ENCODE measurements at places on chromosomes 3 and 15.

DNA sequence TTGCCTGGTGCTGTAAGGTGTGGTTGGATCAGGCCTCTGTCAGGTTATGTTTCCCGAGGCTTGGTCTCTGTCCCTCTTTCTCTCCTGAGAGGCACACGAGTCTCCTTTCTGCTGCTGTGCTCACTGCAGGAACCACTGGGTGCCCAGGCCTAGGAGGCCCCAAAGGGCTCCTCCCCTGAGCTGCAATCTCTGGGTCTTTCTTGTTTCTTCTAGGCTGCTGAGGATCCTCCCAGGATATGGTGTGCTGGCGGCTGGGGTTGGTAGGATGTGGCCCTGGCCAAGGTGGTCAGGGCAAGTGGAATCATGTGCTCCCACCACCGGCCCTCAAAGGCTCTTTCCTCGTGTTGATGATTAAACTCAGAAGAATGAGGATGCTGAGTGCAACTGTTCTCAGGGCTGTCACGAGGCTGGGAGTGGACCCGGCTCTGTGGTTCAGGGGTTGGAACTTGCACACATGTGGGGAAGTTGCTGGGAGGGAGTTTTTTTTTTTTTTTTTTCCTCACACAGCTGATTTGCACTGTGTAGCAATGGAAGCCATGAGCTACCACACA lies 43.6 kb upstream of the CTSH start:
- no peak for DNase-seq

DNA sequence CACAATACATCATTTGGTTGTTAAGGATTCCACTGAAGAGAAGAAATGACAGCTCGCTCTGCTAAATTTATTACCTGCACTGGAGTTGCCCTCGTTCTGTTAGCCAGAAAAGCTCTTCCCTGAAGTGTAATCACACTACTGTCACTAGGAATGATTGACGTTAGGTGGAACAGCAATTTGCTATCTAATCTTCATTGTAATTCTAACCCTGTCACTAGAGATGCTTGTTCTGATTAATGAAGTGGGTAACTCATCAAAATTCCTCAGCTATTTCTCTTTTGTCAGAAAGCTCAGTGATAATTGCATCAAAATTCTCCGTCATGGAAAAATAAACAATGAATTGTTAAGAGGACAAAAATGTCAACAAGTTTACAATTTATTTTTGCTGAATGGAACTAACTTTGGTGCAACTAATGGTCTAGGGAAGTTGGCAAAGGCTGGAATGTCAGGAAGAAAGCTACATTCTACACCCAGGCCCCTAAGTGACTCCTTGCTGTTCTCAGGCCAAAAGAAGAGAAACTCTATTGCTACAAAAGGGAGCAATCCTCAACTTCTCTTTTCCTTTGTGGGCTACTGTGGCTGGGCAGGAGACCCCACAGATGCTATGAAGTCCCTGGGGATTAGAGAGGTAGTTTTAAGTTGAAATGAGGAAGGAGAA lies 34.1 kb downstream of the CCDC191 start:
- no peak for DNase-seq

- DNase-seq = no peak
These were observed 27.4 kb upstream of the TJP1 start for GRCh38 chr15:29849716-29850115.

DNA sequence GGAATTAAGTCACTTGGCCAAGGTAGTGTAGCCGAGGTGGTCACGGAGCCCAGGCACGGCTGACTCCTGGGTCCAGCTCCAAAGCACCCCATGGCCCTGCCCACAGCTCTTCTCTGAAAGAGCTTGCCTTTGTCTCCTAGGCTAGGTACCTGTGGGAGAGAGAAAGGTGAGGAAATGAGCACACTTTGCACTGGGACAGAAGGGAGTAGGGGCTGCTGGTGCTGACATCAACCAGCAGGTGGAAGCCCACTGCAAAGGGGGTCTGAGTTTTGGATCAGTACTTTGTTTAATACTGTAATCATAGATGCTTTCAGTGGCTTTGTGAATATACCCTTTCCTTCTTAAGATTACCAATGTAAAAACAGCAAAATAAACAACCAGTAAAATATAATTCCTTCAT lies 128.3 kb upstream of the EIF1B start:
- no peak for DNase-seq

GRCh38 chr3:175297216-175297615 lies 438.1 kb downstream of the NAALADL2 start:
- no peak for DNase-seq

GRCh38 chr15:51709031-51709430 lies 27.7 kb downstream of the SCG3 start:
- no peak for DNase-seq

DNA sequence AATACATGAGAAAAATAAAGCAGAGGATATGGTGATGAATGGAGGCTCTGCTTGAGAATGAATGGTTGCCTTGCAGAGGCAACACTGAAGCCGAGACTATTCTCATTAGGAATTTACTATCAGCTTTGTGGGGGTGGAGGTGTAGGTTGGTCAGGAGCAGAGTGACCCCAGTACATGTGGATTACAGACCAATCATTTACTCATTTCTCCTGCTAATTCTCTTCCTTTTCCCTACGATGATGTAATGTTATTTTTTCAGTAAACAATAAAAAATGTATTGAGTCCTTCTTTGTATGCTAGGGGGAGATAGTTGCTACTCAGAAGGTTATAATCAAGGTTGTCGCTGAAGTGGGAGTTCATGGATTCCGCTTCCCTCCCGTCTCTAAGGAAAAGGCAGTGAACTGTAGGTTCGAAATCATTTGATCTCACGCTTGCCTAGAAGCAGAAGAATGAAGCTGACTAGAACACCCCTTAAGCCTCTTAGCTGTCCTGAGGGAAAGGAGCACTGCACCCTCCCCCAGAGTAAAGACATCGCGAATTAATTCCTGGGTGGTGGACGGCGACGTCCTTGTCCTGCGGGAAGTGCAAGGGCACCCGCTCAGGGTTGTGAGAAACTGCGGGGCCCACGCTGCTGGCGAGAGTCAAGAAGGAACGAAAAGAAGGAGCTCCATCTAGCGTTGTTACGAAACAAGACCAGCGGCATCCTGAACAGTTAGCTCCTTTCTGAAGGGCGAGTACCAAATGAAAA lies 213.2 kb upstream of the PFN2 start:
- DNase-seq = no peak

DNA sequence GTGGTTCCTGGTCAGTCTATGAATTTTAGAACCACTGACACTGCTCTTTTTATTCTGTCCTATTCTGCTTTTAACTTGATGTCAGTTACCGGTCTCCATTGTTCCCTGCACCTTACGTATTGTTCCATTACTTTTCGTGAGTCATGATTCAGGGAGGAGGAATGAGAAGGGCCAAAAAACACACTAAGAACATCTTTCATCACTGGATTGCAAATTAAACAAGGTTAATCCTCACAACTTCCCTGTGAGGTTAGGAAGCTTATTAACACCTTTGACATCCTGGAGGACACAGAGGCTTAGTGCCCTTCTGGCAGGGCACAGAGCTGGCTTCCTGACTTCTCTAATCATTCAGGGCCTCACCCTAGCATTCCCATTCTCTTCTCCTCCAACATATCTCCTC lies 227.6 kb upstream of the SATB1 start:
- DNase-seq = no peak

DNA sequence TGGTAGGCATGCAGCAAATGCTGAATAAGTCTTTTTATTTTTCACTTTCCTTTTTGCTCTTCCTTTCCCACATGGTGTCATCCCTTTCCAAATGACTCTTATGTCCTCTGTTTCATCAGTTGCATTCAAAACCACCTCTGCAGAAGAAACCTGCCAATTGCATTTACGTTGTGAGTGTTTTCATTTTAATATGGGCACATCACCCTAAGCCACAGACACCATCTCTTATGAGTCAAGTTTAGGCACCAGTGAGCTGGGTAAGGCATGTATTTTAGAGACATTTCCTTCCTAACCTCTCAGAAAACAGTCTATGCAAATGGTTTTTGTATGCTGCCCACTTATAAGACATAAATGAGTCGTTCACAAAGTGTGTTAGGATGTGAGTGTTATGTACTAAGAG lies 223.3 kb upstream of the ADAMTS9 start:
- DNase-seq = no peak

DNA sequence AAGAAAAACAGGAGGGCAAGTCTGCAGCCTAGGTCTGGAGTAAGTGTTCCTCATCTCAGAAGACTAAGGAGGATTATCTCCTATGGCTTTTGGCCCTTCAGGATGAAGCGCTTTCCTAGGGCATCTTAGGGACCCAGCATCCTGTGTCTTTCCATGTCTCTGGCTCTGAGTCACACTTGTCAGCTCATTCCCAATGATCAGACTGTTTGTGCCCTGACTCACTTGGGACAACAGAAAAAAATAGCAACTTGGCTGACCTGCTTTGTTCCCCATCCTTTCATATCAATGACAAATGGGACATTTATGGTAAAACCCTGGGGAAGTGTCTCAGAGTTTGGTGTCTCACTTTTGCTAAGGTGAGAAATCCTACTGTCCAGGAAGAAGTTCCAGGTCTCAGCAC lies 76.2 kb upstream of the OXTR start:
- DNase-seq = no peak

DNA sequence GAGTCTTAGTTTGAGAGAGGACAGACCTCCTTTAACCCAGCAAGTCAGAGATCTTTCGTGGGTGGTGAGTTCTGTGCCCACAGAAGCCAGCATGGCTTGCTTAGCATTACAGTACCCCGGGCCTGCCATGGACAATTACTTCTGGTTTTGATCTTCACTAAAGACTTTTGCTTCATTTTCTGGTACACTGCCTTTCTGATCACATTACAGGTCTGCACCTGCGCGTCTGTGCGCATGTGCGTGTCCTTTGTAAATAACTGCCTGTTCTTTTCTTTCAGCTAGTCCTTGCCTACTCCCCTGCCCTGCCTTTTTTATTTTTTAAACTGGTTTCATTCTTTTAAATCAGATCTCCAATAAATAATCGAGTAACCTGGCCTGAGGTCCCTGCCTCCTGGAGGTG lies 57.1 kb upstream of the CMTM8 start:
- no peak for DNase-seq

DNA sequence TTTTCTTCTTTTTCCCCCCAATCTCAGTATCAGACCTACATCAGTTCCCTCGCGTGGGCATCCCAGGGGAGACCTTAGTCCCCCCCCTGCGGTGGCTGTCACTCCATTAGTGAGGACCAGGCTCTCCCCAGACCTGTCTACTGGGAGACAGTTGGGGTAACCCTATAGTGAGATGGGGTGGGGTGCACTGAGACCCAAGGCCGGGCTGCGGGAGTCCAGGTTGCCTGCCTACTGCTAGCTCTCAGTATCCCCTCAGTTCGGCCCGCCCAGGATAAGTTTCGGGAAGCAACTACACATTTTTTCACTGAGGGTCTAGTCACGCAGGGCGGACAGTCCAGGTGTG lies 671 bp upstream of the DCUN1D1 start:
- no peak for DNase-seq

GRCh38 chr3:150721285-150722130 lies 17.8 kb upstream of the ERICH6 start:
- DNase-seq = no peak

- no peak for DNase-seq
These were observed 486 bp downstream of the LSG1 start for GRCh38 chr3:194671511-194671899.

DNA sequence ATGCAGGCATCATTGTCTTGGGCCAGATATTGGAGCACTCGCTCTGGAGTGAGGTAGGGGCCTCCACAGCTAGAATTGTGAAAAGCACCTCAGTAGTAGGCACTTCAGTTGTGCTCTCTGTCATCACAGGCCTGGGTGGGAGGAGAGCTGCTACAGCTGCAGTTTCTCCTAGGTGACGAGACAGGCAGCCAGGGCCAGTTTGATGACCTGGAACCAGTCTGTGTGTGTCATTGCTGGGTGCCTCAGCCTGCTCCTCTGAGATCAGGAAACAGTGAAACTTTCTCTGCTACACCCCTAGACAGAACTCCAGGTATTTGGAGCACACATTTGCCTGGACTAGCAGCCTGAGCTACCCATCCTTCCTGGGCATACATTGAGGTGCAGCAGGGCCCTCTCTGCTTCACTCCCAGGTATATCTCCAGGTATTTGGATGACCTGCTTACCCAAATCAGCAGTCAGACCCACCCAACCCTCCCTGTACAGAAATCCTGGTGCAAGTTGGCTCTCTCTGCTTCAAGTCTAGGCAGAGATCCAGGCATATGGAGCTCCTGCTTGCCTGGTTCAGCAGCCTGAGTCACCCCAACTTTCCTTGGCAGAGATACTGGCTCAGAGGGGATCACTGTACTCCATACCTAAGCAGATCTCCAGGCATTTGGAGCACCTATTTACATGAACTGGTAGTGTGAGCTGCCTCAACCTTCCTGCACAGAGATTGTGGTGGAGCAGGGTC lies 54.3 kb upstream of the SGO1 start:
- no peak for DNase-seq

All from stimulated activated CD8-positive, alpha-beta memory T cell treated with anti-CD3 and anti-CD28 coated beads, Interleukin-4, amount 100 ng/mL, for 4 hours (primary cell).